ENCODE measurements at places on chromosomes 5 and 9. TPM values are rescaled to one million over a fixed set of nuclear protein-coding genes. Genes with fewer than 3 reads are reported as not detected.

The SPATA31E1 gene
- total RNA-seq, result not detected

The KYAT1 gene
- 9.4 TPM for total RNA-seq

The GAPVD1 gene
- total RNA-seq, result 36.7 TPM

The IL9 gene
- total RNA-seq, result not detected

The CDH6 gene
- total RNA-seq, result 66.2 TPM

The SPINK1 gene
- total RNA-seq, result not detected

The PGM5 gene
- 0.79 TPM for total RNA-seq

The SLC35A4 gene
- 60.5 TPM for total RNA-seq

The NTRK2 gene
- total RNA-seq, result 1.5 TPM

The FOXI1 gene
- not detected for total RNA-seq

The C8G gene
- not detected for total RNA-seq

The SMIM3 gene
- 9.8 TPM for total RNA-seq

The PDE8B gene
- total RNA-seq, result 0.33 TPM

The GPR151 gene
- total RNA-seq, result not detected

The TAF11L8 gene
- total RNA-seq, result not detected

The SOHLH1 gene
- not detected for total RNA-seq

The SPARC gene
- 139 TPM for total RNA-seq

The HAVCR1 gene
- total RNA-seq, result 0.29 TPM

The PCDHA3 gene
- 0.07 TPM for total RNA-seq

The GDF9 gene
- 0.89 TPM for total RNA-seq

Measured in kidney epithelial cell (primary cell).